Naive B cell (primary cell): ENCODE measurements at places on chromosomes 4 and X.
A peak's percentile ranks its signal among the peaks of the same experiment; 100 is the strongest.

- no peak for DNase-seq
Observed at GRCh38 chr4:85672959-85673358, 198.0 kb downstream of the ARHGAP24 start.

GRCh38 chr4:114378305-114378903 is 220.2 kb upstream of the UGT8 start:
- no peak for DNase-seq

GRCh38 chr4:126708716-126709115 is 924.0 kb upstream of the INTU start:
- DNase-seq = no peak

GRCh38 chrX:134161162-134161561 is 75.8 kb upstream of the CCDC160 start:
- DNase-seq = no peak

DNA sequence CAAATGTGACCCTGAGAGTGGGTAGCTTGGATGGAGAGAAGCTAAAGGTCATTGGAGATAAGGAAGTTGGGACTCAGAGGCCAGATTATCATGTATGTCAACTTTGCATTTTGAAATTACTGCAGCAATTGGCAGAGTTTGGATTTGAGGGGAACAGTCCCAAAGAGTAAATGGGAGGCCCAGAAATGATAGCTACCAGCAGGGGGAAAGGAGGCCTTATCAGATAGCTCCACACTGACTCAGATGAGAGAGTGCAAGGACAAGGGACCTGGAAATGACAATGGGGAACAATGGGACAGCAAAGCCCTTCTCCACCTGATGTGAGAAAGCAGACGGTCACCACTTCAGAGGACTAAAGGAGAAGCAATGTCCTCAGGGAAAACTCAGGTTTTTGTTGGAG is 201.5 kb upstream of the JADE1 start:
- DNase-seq = no peak

- DNase-seq = no peak
Observed at GRCh38 chr4:171891038-171891437, 77.8 kb downstream of the GALNTL6 start.

DNA sequence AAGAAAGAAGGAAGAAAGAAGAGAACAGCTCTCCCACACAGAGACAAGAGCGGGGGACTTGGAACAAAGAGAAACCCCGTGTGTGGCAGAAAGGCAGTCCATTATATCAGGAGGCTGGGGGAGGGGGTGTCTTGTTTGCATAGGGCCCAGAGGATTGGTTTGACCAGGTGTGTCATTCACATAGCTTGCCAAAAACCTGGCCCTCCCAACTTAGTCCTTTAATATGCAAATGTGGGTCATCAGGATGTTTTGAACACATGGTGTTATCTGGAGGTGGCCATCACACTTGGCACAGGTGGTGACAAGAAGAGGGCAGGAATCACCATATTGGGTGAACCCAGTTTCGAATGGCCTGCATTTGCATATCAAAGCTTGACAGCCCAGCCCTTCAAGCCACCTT is 111.7 kb downstream of the LINC00632 start:
- no peak for DNase-seq

- DNase-seq = no peak
Observed at GRCh38 chr4:23934223-23934622, 44.4 kb upstream of the PPARGC1A start.

- DNase-seq = no peak
Observed at GRCh38 chr4:176036585-176037205, 28.9 kb upstream of the WDR17 start.

- no peak for DNase-seq
Observed at GRCh38 chr4:188161167-188161566, 21.9 kb downstream of the TRIML1 start.

GRCh38 chrX:111040377-111041017 is 55.5 kb upstream of the PAK3 start:
- DNase-seq = no peak

DNA sequence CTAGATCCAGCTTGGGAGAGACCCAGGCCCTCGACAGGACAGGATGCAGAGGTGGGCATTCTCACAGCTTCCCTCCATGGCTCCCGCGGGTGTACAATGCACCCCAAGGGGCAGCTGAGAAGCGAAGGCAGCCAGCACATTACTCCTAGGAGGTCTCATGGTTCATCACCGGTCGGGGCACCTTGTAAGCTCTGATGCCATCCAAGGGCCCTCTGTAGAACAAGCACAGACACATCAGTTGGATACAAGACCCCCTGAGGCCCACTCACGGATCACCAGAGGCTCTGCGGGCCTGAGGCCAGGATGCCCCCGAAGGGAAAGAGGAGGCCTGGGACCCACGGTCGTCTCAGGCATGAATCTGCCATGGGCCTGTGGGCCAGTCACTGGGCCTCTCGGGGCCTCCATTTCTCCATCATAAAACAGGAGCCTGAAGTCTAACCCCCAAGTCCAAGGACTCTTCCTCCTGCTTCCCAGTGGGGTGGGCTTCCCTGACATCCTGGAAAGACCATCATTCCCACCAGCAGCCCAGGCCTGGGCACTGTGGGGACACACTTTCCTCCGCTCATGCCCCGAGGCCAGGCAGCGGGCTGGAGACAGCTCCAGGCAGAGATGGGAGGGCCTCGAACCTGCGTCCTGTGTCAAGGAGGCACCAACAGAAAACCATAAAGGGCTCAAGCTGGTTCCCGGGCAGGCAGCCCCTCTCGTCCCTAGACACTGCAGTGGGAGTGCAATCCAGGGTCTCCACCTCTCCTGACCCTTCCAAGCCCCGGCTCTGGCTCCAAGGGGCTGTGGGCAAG is 20.1 kb downstream of the HMX1 start:
- DNase-seq = no peak

DNA sequence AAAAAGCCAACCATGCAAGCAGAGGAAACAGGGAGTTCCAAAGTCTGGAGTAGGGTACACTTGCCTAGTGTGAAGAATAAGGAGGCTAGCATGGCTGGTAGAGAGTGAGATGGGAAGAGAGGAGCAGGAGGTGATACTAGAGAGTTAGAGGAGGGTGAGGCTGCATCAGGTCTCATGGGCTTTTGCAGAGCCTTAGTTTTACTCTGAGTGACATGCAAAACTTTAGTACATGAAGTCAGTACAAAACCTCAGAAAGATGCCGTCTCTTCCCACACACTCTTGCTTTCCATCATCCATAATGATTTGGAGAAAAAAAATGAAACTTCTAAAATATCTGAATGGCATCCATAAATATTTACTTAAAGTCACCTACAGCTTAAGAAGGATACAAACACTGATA is 5.0 kb downstream of the OPRPN start:
- DNase-seq = no peak

GRCh38 chrX:27840881-27841280 is 33.1 kb downstream of the MAGEB10 start:
- no peak for DNase-seq

DNA sequence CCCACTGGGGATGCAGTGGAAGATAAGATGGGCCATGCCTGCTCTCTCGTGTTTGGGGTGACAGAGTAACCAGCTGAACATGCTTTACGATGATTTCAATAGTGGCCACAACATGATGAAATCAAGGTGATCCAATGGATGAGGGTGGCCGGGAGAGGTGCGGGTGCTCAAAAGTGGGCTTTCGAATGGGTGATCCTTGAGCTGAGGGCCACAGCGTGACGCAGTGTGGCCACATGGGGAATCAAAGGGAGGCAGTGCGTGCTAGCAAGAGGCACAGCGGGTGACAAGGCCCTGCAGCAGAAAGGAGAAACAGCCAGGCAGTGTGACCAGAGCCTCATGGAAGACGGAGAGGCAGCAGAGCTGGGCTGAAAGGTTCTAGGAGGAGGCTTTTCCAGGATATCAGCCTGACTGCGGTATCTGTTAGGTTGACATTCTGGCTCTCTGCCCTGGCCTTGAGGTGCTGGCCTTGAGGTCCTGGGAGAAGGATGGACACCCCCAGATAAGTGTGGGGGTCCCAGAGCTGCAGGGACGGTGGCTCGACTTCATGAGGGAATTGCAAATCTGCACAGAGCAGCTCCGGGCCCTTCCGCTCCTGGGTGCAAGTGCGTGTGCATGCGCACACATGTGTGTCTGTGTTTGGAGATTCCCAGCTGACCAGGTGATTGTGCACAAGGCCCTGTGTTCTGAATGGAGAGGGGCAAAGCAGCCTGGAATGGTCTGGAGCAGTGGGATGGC is 38.0 kb upstream of the GPR78 start:
- no peak for DNase-seq

GRCh38 chr4:139959396-139959795 is 194.6 kb downstream of the MAML3 start:
- DNase-seq = no peak

GRCh38 chr4:84722720-84723119 is 139.8 kb downstream of the CDS1 start:
- DNase-seq = no peak

DNA sequence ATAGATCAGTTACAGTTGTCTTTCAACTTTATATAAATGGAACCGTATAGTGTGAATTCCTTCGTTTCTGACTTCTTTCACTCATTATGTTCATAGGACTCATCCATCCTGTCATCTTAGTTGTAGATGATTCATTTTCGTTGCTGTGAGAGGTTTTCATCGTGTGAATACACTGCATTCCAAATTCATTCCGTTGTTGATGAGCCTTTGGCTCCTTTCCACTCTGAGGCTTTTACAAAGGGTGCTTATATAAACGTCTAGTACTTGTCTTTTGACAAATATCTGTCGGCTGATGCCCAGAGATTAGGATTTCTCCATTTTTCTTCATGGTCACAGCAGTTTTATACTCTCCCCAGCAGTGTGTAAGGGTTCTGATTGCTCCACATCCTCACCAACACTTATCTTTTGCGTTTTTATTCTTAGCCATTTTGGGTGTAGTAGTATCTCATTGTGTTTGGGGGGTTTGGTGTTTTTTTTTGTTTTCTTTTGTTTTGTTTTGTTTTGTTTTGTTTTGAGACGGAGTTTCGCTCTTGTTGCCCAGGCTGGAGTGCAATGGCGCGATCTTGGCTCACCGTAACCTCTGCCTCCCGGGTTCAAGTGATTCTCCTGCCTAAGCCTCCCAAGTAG is 48.6 kb downstream of the LRP2BP start:
- no peak for DNase-seq

GRCh38 chrX:133314281-133314680 is 96.1 kb upstream of the TFDP3 start:
- no peak for DNase-seq

GRCh38 chr4:114466299-114466698 is 132.3 kb upstream of the UGT8 start:
- no peak for DNase-seq

GRCh38 chr4:107853444-107854355 is 29.0 kb downstream of the SGMS2 start:
- no peak for DNase-seq

- no peak for DNase-seq
Observed at GRCh38 chrX:118503260-118504041, 7.8 kb downstream of the DOCK11 start.

DNA sequence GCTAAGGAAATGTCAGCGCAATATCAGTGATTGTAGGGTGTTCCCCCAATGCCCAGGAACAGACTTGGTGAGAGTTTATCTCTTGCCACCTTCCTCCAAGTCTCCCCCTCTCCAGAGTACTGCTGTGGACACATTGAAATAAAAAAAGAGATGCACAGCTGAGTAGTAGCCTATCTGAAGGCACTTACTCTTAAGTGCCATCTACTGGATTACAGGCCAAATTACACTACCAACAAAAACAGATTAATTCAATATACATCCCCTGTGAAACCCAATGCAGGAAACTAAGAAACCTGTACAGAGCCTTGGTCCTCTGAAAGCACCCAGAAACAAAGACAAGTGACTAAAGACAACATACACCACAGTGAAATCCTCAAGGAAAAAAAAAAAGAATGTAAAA is 460.3 kb downstream of the ZIC3 start:
- DNase-seq = no peak

- no peak for DNase-seq
Observed at GRCh38 chr4:125666635-125667034, 351.9 kb downstream of the FAT4 start.

GRCh38 chrX:115363372-115363771 is 73.9 kb downstream of the LUZP4 start:
- no peak for DNase-seq

GRCh38 chrX:15298201-15298600 is 17.2 kb downstream of the ASB11 start:
- DNase-seq = no peak

- DNase-seq = no peak
Observed at GRCh38 chrX:25025615-25026014, 9.8 kb upstream of the ARX start.

DNA sequence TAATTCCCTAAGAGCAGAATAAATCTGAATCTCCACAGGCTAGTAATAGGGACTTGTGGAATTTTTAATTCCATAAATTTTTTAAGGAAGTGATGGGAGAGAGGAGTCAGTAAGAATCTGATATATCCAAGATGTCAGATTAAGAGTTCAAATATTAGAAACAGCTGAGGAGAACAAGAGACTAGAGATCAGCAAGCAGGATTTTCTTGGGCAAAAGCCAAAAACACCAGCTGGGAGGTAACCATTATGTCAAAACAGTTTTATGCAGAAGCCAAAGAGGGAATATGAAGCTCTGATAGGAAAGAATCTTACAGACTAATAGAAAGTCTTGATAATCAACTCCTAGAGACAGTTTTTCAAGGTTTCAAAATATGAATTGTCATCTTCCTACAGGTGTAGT is 72.2 kb upstream of the RBPJ start:
- DNase-seq = no peak

GRCh38 chr4:18777190-18777930 is 755.8 kb upstream of the LCORL start:
- DNase-seq = no peak

GRCh38 chrX:44914532-44915198 is 41.7 kb downstream of the KDM6A start:
- DNase-seq = no peak

DNA sequence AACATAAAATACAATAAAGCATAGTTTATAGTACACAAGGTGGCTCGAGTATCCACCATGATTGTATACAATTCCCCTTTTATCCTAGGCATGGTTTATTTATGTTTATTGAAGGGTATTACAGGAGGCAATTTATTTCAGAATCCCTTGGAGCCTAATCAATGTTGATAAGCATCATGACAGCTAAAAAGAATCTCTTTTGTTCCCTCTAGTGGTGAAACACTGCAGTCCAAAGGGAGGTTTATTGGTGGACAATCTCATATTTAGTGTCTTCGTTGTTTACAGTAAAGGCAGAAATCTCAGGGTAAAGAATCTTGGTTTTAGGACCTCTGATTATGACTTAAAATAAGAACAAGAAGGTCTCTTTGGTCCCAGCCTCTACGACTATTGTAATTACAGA is 1712.5 kb downstream of the C4orf33 start:
- DNase-seq = no peak

GRCh38 chr4:71296945-71297344 is 41.9 kb upstream of the SLC4A4 start:
- DNase-seq = no peak

- peak; percentile 16 for DNase-seq
Observed at GRCh38 chrX:24081661-24082154, 27.0 kb downstream of the EIF2S3 start.

- DNase-seq = no peak
Observed at GRCh38 chr4:6721121-6721520, 5.1 kb downstream of the BLOC1S4 start.
